ENCODE measurements at places on chromosomes 7 and 10.

DNA sequence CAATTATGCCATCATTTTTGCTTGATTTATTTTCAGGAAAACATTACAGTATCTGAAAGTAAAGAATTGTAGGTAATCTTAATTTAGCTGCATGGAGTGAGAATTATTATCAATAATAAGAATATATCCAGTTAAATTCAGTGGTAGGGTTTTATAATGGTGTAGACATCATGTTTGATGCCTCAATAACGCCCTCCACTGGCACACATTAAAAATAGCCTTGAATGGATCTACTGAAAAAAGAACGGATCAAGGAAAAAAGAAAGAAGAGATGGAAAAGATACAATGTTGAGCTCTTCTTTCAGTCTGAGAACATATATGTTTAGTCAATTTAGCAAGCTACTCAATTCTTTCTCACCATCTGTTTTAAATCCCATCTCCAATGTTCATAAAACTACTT lies 319.2 kb downstream of the CDC14C start:
- peak; percentile 1 for DNase-seq

DNA sequence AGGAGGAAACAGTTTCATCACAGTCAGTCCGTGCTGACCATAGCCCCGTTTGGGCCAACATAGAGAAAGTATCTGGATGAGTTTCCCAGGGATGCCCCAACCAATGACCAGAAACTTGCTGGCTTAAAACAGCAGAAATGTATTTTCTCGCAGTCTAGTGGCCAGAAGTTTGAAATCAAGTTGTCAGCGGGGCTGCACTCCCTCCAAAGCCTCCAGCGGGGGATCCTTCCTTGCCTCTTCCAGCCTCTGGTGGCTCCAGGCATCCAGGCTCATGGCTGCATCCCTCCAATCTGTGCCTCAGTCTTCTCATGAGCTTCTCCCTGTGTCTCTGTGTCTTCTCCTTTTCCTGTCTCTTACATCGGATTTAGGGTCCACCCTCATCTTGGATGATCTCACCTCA lies 89.6 kb upstream of the CTBP2 start:
- no peak for DNase-seq

DNA sequence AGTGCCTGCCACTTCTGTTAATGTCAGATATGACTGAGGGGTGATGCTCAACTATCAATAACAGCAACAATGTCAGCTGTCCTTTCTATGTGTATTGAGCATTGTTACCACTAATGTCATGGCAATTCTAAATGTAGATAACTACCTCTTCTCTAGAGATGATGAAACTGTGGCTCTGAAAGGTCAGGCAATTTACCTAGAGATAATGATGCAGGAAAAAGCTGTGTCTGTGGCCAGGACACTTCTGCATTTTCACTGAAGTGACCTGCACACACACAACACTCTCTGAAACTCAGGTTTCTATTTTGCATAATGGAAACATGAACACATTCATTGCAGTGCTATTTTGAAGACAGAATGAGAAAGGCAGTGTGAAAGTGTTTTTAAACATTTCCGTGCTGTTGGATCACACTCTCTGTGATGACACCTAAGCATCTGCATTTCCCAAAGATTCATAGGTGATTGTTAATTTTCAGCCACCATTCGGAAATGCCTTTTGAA lies 148.2 kb downstream of the KCND2 start:
- no peak for DNase-seq

- no peak for DNase-seq
These were observed 43.7 kb upstream of the CCDC6 start for GRCh38 chr10:59950105-59950504.

DNA sequence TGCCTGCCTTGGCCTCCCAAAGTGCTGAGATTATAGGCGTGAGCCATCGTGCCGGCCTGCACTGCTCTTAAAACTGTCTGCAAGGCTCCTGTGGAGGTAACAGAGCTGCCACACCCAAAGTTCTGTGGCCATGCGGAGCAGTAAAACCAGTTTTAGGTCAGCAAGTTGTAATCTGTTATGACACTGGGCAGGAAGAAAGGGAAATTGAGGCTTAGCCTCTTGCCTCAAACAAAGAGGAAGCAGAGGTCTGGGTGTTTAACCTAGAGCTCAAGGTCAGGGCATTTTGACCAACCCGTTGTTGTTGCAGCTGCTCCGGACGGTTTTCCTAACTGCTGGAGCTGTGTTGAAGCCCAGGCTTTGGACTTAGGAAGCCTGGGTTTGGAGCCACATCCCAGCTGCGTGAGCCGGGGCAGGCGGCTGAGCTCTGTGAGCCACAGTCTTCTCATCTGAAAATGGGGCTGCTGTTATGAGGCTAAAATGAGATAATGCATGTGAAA lies 7.4 kb upstream of the RRP12 start:
- DNase-seq = peak; percentile 88

DNA sequence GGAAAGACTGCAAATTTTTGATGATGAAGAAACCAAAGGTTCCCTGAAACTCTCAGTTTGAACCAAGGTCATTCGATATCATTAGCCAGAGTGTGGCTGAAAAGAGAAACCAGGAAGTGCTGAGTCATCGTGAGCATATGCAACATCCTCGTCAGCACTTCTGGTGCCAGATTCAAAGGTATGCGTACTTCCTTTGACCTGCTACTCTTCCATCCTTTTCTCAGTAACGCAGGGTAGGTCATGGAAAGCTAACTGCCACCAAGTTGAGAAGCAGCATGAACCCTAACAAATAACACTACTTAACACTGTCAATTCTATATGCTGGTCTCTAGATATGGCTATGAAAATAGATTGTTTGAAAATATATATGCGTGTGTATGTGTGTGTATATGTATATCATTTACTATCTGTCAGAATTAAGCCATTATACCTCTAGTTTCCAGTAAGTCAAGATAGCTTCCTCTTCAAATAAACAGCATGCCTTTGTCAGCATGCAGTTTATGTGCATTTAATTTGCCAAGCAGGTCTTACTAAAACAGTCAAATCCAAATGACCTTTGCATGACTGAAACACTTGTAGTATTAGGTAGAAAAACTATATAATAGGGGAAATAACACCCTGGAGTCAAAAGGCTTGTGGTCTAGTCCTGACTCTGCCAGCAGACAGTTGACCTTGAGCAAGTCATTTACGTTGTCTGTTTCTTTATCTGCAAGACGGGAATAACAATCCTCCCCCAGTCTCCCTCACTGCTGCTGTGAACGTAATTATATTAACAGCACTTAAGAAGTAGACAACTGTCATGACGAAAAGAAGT lies 26.4 kb downstream of the CDK6 start:
- DNase-seq = peak; percentile 84

GRCh38 chr10:12801214-12802087 lies 200.1 kb downstream of the CCDC3 start:
- DNase-seq = no peak

DNA sequence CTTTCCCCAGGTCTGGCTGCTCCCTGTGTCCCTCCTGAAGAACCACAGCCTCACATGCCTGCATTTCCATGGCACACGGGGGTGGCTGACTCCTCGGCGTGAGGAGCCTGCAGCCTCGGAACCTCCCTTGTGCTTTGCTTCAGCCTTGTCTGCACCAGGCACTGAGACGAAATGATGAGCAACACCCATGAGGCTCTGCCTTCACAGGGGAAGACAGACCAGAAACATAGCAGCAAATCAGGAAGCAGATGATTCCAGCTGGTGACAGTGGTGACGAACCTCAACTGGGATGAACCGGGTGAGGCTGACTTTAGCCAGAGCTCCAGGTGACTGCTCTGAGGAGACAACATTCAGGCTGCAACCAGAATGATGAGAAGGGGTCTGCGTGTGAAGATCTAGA lies 84.5 kb upstream of the SMNDC1 start:
- DNase-seq = peak; percentile 39

DNA sequence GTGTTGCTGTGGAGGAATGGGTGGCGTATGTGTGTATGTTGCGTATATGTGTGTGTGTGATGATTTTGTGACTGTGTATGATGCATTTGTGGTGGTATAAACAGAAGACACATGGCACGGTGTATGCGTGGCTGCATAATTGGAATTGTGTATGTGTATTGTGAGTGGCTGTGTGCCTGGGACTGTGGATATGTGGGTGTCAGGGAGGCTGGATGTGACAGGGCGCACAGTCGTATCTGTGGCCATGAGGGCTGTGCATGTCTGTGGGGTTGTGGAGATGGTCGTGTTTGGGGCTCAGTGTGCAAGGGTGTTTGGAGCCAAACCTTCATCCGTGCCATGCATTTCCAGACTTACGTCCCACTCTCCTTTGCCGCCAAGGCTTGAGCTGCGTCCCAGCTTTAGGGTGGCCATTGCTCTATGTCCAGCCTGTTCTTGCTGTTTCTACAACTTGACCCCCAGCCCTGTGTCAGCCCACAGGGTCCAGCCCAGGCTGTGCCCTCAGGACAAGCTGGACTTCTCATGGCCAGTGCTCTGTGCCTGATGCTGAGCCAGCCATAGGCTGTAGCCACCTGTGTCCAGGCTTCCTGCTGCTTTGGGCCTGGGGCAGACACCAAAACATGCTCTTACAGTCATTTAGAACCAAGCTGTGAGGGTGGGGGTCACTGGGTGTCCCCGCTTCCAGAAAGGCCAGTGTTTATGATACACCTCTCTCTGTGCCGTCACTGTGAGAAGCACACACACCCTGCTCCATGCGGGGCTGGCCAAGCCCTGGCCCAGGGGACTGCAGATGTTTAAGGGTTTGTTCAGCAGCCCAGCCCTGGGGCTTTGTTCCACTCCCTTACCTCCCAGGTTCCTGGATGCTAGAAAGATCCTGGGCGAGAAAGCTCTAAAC lies 127.6 kb downstream of the NEURL1 start:
- no peak for DNase-seq

DNA sequence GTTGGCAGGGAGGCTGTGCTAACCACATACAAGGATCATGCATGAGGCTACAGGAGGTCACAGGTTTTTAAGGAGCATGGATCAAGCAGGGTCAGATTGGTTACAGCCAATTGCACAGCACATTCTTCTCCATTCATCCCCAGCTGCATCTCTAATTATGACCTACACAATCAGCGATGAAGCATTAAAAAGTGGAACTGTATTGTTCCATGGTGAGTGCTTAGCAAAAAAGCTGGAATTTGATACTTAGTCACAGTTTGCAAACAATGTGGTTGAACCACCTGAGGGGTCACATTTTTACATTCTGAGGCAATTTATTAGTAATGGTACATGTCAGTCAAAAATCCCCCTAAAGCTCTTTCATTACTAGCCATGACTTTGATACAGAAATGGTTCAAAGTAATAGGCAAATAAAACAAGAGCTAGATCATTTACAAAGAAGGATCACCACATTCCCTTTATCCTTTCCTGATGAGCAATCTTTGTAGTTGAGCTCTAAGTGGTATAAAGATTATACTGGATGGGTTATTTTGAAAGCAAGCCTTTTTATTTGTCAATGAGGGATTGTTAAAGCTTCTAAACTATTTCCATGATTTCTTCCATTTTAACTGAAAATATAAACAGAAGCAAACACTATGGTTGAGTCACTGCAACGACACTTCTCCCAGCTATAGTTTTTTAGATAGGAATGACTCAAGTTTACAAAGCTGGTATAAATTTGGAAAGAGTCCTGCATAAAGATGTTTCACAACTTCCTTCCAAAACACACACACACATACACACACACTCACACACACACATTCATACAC lies 217.8 kb upstream of the SEMA3A start:
- DNase-seq = peak; percentile 89

DNA sequence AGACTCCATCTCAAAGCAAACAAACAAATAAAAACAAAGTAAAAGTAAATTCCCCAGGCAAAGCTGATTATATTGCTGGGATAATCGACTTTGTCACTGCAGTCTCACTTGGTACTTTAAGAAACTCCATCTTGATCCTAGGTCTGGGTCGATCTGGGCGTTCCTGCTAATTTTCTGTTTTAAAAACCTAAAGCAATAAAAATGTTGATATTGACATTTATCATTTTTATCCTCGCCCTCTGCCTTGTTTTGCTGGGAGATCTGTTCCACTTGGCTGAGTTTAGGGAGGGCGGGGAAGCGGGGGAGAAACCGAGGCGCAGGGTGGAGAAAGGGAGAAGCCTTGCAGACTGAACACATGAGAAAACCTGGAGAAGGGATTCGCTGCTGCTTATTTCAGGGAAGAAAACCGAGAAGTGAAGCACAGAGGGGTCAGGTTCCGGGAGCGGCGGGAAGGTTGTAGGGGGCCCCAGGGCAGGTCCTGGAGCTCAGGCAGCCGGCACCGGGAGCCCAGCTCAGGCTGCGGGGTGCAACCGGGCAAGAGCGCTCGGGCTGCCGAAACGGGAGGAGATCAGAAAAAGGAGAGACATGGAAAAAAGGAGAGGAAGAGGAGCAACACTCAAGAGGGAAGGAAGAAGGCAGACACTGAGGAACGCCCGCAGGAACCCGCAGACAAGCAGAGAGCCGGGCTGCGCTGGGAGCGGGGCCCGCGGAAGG lies 27.3 kb upstream of the KMT2C start:
- DNase-seq = no peak

GRCh38 chr7:50856806-50857205 lies 74.1 kb upstream of the GRB10 start:
- no peak for DNase-seq

DNA sequence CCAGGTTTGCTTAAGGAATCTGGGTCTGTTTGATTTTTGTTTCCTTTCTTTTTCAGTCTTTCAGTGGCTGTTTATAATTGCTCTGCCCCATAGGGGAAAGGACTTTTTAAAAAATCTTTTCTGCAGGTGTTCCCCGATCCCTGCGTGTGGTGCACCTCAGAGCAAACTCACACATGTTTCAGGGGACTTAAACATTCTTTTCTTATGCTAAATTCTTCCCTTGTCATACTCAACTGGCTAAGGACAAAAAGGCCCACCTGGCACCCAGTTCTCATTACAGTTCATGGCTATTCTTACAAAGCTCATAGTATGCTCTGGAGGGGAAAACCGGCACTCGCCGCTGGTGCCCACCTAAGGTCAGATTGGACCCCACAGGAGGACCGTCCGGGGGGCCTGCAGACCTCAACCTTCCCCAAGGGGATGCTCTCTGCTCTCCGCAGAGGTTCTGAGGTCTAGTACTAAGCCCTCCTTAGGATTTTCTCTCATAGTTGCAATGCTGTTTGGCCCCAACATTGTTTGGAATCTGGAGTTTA lies 220.3 kb downstream of the HGF start:
- DNase-seq = no peak

GRCh38 chr10:21808550-21808949 lies 195.0 kb downstream of the DNAJC1 start:
- no peak for DNase-seq

GRCh38 chr10:43202657-43203447 lies 64.0 kb downstream of the RASGEF1A start:
- no peak for DNase-seq

GRCh38 chr7:121305109-121305508 lies 23.7 kb upstream of the WNT16 start:
- DNase-seq = no peak

GRCh38 chr10:67780759-67781538 lies 57.0 kb downstream of the DNAJC12 start:
- no peak for DNase-seq

DNA sequence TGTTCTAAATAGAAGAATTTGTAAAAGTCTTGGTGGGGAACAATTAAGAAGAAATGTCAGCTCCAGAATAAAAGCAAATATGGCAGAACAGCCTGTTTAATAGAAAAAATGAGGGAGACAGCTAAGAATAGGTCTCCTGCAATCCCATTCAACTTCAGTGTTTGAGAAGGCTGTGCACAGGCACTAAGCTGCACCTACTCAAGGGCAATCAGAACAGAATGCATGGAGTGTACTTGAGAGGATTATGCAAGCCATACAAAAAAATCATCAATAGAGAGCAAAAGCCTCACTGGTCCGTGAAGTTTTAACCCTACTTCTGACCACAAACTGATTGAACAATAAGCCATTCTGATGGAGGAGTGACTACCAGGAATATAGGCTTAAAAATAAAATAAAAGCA lies 690.7 kb upstream of the PCDH15 start:
- DNase-seq = no peak
